ENCODE measurements at places on chromosomes 2 and 18.

DNA sequence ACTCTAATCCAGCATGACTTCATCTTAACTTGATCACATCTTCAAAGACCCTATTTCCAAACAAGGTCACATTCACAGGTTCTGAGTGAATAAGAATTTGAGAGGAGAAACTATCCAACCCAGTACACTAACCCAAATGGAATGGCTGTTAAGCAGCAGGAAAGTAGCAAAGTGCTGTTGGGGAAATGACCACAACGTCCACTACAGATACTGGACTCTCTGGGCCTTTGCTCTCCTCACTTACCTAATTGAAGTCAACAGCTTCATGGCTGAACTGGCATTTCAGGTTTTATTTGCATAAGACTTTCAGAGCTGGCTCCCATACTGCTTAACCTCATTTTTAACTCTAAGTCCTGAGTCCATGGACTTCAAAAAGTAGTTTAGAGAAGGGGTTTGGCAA lies 38.0 kb upstream of the ACVR2A start:
- DNase-seq = no peak

DNA sequence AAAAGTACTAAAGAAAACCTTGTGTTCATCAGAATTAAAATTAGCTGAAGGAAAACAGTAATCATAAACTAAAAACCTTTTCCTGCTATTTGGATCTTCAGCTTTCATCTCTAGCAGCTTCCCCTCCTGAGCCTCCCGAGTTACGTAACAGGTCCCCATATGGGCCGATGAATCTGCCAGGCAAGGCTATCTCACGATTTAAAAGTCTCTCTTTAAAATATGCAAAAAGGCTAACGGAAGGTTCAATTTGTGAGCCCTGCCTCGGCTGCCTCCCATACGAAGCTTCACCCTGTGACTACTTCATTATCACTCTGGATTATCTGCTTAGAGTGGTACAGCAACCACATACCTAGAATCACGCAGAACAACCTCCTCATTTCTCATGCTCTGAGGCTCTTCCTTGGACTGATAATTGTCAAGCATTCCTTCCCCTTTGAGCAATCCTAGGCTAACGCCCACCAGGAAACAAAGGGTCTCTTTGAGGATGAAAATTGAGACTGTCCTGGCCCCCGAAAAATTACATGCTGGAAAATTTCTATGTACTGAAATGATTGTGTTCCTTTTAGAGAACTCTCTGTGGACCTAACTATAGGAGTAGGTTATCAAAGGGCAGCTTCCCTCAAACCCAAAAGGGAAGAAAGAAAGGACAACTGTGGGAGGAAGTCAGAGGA lies 147.4 kb downstream of the ZEB2 start:
- no peak for DNase-seq

- DNase-seq = no peak
Observed at GRCh38 chr2:165899311-165899710, 54.3 kb downstream of the TTC21B start.

DNA sequence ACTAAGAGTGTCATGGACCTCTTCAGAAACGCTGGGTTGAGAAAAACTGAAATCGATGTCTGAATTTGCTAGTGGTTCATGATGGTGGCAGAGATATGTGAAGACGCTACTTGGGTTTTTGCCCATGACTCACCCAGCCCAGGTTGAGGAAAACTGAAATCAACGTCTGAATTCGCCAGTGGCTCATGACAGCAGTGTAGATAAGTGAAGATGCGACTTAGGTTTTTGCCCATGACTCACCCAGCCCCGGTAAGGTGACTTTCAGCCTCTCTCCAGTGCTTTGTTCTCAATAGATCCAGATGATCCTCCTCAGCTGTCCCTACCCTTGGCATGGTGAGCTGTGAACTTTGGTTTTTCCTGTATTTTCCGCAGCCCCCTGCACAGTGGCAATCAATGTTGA lies 105.3 kb upstream of the SIX3 start:
- DNase-seq = no peak

DNA sequence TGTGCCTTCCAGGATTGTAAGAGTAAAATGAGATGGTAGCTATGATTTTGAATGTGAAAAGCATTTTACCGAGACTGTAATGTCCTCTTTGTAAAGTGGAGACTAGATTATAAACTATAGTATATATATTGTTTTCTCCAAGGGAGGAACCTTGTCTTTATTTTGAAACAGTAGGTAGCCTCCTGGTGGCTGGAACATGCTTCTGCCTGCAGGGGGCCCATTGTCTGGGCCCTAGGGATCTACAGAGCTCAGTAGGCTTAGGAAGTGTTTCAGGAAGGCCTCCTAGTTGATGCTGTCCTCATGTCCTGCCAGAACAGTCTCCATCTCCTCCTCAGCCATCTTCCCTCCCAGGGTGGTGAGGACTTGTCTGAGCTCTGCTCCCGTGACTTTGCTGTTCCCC lies 3.0 kb downstream of the PIKFYVE start:
- DNase-seq = no peak

DNA sequence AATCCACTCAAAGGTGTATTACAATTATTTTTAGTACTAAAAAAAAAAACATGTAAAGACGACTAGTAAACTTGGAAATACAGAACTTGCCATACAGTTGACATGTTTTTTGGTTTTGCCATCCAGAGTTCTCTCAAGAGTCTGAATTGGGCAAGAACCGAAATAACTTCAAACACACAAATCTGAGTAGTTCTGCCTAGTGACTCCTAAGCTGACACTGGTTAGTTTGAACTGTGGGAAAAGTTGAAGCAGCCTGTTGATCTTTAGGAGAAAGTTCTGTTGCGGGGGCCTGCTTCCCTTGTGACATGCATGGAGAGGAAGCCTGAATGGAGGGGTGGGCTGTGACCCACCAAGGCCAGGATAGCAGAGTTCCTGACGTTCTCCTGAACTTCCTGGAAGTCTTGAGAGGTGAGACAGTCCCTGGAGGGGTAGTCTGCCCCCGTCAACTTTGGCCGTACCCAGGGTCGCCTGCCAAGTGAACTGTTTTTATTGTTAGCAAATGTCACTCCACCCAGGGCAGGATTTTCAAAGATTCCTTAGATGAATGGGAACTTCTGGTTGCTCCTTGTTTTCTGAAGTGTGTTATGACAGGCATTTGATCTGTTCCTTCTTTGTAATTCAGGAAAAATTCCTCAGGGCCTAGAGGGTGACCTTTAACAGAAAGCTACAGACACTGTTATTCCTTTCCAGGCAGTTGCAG lies 85.6 kb upstream of the SPTBN1 start:
- no peak for DNase-seq

DNA sequence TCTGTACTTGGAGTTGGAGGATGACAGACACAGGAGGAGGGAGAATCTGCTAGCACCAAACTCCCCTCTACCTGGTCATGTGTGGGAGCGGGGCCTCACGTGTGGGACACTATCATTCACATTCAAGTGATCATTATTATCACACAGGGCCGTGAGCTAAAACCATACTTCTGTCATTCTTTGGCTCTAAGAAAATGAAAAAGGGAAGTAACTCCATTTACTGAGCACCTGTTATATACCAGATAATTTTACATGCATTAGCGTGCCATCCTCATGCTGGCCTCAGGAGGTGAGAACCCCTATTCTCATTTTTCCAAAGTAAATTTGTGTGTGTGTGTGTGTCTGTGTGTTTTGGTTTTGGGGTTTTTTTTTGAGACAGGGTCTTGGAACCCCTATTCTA lies 150.1 kb downstream of the GLI2 start:
- DNase-seq = no peak

- no peak for DNase-seq
Observed at GRCh38 chr2:26054598-26055348, 20.9 kb downstream of the RAB10 start.

- no peak for DNase-seq
Observed at GRCh38 chr2:152120430-152120829, 21.6 kb upstream of the CACNB4 start.

DNA sequence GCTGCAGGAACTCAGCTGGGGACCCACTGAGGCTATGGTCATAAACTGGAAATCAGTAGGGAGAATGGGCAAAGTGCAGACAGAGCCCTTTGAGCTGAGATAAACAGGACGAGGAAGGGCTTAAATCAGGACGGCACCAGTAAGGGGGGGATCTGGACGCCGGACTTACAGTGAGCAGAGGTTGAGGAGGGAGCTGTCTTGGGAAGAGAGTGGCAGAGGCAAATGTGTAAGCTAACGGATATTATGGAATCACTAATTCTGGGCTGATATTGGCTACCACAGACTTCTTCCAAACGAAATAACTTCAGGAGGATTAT lies 539 bp downstream of the CYP27A1 start:
- no peak for DNase-seq

- DNase-seq = peak; percentile 38
Observed at GRCh38 chr2:236661061-236661761, 91.6 kb downstream of the ACKR3 start.

All from kidney capillary endothelial cell (primary cell).